ENCODE measurements at places on chromosomes 16 and 17.

- no peak for DNase-seq
Measured at GRCh38 chr16:66516509-66516807, 33.5 kb downstream of the TK2 start.

GRCh38 chr16:85393674-85394451 is 219.3 kb upstream of the GSE1 start:
- no peak for DNase-seq

- no peak for DNase-seq
Measured at GRCh38 chr17:46766493-46767491, 51.7 kb downstream of the WNT3 start.

- no peak for DNase-seq
Measured at GRCh38 chr16:24423312-24423711, 116.1 kb upstream of the RBBP6 start.

DNA sequence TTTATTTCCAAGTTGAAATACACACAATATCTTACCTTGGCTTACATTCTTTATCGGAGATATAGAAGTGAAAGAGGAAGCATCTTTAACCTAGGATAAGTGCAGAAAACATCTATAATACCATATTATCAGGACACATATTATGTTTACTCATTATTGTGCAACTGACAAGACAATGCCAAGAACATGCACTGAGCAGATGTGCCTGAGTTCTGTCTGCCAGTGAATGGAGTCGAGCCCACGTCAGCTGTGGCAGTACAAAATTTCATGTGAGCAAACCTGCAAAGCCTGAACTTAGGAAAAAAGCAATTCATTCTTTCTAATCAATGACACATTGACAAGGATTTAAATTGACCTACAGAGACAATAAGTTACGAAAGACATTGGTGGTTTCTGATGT is 154.4 kb downstream of the AXIN2 start:
- no peak for DNase-seq
